ENCODE measurements at places on chromosomes 1 and 21.

- DNase-seq, result no peak
Observed at GRCh38 chr21:27152996-27153395, 186.1 kb upstream of the ADAMTS5 start.

GRCh38 chr1:159999204-159999603 lies 32.6 kb downstream of the PIGM start:
- no peak for DNase-seq

DNA sequence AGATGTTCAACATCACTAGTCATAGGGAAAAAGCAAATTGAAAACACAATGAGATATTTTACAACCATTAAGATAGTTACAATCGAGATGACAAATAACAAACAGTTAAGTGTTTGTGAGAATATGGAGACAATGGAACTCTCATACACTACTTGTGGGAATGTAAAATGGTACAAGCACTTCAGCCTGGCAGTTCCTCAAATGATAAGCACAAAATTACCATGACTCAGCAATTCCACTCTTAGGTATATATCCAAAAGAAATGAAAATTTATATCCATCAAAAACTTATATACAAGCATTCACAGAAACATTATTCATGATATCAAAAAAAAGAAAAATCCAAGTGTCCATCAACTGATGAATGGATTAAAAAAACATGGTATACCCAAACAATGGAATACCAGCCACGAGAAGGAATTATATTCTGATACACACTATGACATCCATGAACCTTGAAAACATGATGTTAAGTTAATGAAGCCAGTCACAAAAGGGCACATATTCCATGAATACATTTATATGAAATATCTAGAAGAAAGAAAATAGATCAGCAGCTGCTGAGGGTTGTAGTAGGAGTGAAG lies 76.4 kb downstream of the EVI5 start:
- no peak for DNase-seq

DNA sequence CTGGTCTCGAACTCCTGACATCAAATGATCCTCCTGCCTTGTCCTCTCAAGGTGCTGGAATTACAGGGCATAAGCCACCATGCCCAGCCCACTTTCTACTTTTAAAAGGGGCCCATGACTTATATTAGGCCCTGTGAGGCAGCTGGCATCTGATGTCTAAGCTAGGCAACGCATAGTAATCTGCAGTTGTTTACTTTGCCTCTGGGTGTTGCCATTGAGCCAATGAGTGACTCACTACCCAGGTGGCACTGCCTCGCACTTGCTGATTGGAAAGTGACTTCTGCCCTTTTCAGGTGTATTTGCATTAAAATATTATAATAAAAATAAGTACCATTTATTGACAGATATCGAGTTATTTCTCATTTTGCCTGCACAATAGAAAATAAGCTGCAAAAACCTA lies 84.9 kb downstream of the KIF14 start:
- DNase-seq, result no peak

DNA sequence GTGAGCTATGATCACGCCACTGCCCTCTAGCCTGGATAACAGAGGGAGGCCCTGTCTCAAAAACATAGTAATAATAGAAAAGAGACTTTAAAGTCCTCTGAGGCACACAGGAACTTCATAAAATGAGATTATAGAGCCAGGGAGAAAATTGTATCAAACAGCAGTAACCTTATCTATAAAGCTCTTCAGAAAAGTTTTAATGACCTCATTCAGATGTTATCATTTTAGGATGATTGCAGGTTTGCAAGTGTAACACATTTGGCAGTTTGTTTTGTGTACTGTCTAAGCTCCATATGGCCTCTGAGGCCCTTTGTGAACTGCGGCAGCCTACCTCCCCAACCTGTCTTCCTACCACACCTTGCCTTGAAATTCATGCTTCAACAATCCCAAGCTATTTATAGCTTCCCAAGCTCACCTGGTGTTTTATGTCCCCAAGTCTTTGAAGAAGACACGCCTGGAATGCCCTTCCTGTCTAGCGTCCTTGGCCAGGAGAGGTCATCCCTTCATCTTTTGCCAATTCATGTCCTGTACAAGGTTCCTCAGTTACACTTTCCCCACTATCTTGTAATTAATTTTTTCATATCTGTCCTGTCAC lies 8.5 kb upstream of the AKNAD1 start:
- DNase-seq, result no peak

DNA sequence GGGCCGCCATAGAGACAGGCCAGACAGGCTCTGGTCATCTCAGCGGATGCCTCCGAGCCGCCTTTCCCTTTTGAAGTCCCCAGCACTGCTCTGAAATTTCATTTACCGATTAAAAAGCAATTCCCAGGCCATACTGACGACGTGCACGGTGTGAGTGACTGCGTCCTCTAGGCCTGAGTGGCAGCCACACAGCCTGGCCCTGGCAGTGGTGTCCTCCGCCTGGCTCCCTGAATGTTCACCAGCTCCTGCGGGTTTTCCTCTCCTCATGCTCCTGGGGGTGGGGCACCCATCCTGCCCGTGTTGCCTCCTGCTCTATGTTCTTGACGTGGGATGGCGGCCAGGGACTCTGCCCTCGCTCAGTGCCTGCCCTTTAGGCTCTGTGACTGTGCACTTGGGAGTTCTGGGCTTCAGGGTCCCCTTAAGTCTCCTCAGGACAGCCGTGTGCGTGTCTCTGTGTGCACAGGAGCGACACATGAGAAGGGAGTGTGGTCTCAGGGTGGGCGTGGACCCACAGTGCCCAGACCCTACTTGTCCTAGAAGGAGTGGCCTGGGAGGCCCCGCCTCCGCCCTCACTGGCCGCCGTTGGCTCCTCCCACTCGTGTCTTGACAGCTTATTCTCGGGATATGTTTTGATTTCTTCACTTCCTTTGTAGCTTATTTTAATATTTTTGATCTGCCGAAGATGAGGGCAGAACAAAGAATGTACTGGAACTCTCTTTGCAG lies 3.6 kb downstream of the SKI start:
- no peak for DNase-seq

DNA sequence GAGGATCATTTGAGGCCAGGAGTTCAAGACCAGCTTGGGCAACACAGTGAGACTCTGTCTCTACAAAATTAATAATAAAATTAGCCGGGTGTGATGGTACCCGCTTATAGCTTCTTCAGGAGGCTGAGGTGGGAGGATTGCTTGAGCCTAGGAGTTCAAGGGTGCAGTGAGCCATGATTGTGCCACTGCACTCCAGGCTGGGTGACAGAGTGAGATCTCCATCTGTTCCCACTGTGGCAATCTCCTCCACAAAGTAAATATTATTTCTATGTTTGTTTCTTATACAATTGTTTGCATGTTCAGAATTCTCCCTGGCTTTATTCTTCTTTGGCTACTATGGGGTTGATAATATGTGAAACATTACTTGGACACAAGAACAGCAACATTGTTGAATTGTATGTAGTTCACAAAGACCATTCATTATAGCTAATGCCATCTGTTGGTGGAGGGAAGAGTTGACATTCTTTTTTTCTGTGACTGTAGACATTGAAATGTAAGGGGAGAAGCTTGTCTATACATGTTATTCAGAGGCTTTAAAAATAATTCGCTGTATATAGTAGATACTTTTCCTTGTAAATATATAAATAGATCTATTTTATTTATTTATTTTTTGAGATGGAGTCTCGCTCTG lies 47.8 kb upstream of the SRSF10 start:
- DNase-seq, result no peak

- DNase-seq, result no peak
Observed at GRCh38 chr21:14538483-14538882, 7.6 kb downstream of the SAMSN1 start.

DNA sequence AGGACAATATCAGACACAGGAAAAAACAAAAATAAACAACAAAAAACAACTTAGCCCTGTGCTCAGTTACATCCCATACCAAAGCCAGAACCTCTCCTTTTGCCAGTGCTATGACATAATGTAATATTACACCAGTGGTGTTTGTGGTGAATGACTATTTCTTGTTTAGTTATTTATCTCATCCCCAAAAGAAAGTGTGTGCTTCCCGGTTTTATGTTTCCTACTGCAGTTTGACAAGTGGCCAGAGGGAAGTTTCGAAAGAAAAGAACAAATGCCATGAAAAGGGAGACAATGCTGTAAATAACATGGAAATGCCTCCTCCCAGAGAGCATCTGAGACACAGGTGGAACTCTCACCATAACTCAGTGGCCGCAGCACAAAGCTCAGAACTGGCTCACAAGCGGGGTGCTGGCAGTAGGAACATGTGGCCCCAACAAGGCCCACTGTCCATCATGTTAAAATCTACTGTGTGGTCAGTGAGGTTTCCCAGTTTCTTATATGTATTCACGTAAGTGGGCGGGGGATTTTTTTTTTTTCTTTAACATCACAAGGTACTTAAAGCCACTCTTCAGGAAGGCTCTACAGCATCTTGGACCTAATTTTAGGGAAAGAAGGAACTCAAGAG lies 158.2 kb downstream of the BARHL2 start:
- no peak for DNase-seq

DNA sequence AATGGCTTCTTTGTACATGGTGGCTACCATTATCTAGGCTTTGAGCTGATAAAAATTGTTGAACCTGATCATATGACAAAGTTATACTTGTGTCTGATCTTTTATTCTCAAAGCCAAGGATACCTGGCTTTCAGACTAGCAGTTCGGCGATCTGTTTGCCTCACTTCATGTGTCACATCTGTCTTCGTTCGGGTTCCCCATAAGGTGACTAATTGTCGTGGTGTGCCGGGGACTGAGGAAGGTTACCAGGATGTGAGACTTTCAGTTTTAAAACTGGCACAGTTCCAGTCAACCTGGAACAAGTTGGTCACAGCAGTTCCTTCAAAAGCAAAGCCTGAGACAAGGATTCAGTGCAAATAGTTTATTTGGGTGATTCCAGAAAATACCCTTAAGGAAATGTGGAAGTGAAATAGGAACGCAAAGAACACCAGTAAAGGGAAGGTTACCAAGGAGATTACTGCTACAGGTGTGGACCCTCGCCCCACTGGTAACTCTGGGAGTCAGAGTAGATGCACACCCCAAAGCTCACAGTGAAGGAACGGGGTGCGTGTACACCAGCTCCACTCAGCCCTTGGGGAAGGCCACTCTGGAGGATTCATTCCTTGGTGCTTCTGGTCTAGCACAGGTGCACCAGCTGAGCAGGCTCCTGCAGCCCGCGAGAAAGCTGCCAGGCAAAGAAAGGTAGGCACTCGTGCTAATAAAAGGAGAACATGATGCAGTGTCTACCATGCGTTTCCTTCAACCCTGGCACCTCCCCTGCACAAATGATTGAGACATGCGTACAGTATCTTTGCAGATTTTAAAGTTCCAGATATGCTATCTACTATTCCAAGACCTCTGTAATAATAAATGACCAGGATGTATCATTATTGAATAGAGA lies 69.0 kb downstream of the VWA5B1 start:
- DNase-seq, result no peak

DNA sequence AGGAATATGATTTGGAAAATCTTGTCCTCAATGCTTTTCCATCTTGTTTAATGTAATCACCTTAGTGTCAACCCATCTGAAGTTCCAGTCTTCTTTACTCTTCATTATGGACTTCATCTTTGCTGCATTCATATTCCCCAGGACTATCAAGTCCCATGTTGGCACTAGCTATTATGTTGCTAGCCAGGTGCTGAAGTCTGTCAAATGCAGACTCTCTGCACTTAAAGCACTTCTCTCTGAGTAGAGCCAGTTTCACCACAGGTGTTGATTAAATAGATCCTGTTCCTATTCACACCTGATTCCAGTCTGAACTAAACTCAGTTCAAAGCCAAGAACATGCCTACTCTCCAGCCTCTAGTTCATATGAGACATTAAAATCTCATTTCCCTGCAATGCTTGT lies 75.0 kb upstream of the PKN2 start:
- no peak for DNase-seq

DNA sequence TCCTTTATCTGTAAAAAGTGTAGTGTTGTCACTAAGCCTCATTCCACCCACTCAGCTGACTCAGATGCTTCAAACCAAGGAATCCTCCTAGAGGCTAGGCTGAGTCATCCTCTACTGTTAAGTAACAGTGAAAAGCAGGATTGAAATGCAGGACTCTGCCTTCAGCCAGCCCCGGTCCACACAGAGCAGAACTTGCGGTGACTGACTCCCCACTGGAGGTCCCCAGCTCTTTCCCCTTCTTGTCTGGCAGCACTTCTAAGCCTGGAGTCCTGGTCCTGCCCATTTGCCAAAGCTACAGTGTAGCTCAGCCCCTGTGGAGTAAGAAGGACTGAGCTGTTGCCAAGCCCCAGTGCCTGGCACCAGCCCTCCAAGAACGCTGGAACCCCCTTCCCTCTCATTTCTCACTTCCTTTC lies 1.7 kb downstream of the RAB7B start:
- peak; percentile 80 for DNase-seq

GRCh38 chr1:59609245-59609644 lies 205.5 kb upstream of the HOOK1 start:
- DNase-seq, result no peak

- no peak for DNase-seq
Observed at GRCh38 chr1:30101016-30101415, 622.4 kb downstream of the MATN1 start.

DNA sequence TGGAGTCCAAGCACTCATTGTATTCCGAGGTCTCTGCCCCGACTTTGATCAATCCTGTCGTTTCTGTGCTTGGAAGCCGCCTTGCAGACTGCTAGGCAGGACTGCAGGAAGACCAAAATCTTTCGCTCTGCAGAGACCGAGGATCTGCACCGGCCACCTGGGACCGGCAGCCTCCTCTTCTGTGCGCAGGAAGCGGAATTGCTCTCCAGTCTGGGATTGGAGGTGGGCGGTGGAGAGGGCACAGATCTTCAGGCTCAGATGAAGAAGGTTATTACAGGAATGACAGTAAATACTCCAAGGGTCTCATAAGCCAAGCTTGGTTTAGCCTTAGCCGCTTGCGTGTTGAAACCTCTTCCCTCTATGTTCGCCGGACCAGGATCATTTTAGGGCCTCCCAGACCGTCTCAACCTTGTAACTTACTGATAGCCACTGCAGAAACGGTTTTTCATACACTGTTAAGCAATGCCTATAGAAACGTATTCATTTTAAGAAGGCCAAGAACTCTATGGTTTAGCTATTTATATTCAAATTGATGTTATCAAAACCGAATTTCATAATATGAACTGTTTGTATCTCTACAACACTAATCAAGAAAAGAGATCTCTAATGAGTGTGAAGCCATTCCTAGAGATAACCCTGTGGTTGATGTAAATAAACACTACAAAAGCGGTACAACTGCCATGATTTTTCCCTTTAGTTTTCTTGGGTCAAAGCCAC lies 1.1 kb downstream of the MIA3 start:
- no peak for DNase-seq

GRCh38 chr1:18875107-18875795 lies 15.8 kb upstream of the TAS1R2 start:
- peak; percentile 34 for DNase-seq

DNA sequence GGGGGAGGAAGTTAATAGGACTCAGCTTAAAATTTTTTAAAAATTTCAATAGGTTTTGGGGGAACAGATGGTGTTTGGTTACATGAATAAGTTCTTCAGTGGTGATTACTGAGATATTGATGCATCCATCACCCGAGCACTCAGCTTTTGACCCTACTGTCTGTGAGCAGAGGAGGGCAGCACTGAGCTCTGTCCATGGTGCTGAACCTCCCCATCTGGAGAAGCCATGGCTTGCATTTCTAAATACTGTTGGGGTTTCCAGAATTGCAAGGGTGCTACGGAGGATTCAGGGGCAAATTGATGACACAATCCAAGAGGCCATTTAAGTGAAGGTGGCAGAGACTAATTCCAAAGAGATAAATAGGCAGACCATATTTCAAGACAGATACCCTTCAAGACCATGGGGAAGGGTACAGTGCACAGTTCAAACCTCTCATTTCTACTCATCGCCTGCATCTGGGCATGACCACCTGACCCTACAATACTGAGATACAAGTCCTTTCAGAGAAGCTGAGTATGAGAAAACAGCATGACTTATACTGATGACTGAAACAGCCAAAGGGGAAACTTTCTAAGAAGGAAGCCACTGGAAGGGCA lies 17.2 kb downstream of the SYT2 start:
- DNase-seq, result no peak

All from AG04449 (cell line).